ENCODE measurements at places on chromosomes 6 and 20.

DNA sequence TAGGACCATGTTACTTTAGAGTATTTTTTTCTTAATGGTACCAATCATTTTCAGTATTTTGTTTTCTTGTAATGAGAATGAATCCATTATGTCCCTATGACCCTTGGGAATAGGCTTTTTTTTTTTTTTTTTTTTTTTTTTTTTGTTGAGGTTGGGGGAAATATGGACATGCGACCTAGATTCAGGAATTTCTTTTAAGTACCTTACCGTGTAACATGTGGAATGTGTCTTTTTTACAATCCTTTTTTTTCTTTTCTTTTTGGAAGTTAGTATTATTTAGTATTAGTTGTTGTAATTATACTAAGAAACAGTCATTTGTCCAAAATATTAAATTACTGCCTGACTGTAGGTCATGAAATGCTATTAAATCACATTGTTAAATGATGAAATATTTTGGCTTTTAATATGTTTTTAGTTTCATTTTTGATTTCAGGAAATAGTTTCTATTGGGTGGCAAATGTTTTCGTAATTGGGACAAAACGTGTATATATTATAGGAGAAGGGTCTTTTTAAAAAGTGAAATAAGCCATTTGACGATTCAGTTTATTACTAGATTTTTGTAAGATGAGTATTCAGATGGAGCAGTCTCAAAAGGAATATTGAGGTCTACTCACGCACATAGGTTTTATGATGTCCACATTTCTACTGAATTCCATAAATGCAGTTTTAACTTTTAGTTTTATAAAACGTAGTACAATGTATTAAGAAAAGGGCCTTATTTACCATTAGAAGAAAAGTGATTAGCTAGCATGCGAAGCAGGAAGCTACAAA, 4.9 kb downstream of the ARID1B start:
- DNase-seq = peak; percentile 7

- DNase-seq = no peak
These were observed 28.8 kb downstream of the PDE10A start for GRCh38 chr6:165634101-165634880.

DNA sequence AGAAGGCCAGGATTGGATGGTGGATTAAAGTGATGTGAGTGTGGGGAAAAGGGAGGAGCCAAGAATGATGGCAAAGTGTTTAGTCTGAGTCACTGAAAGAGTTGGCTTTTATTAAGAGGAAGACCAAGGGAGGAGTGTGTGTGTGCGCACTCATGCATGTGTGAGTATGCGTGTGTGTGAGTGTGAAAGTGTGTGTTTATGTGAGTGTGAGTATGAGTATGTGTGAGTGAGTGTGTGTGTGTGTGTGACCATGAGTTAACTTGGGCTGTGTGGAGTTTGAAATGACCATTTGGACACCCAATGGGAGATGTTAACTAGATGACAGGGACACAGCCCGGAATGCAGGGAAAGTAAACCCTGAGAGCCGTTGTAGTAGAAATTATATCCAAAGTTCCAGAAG, 57.6 kb upstream of the EYA2 start:
- no peak for DNase-seq

DNA sequence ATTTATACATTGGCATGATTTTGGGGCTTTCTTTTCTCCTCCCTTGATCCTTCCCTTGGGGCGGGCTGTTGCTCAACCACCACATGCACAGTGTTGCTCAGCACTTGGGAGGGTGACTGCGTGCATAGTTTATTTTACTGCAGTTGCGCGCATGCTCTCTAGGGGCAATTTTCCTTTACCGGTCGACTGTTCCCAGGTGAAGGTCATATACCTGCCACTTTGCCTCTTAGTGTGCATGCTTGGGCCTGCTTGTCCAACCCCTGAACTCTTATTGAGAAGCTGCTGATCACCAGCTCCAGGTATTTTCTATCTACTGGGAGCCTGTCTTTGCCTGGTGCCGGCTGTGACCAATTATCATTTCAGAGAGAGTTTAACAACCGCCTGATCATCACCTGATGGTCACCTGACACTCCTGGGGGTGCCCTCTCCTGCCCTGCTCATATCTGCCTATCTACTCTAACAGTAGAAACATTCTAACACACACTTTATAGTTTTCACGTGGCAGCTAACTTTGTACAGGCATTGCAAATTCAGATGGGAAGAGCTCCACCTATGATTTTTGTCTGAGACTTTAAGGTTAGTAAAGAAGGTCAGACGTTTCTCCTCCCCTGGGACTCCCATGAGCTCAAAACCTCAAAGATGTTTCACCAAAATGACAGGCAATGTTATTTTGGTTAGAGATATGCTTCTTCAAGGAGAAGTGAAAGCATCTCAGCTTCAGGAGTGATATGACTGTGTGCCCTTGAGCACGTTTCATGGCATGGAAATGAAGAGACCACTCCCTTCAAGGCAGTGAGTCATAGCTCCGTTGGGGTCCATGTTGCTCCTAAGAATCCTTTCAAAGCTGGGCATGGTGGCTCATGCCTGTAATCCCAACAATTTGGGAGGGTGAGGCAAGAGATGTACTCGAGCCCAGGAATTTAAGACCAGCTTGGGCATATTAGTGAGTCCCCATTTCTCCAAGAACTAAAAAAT, 227.5 kb upstream of the MYLIP start:
- no peak for DNase-seq

GRCh38 chr20:59163631-59164530, at the start of gene ZNF831:
Gene ZNF831, plus strand, starts transcription at chr20:59163821. Its CDS starts 27,199 bp downstream, at chr20:59191020.
- DNase-seq = no peak

DNA sequence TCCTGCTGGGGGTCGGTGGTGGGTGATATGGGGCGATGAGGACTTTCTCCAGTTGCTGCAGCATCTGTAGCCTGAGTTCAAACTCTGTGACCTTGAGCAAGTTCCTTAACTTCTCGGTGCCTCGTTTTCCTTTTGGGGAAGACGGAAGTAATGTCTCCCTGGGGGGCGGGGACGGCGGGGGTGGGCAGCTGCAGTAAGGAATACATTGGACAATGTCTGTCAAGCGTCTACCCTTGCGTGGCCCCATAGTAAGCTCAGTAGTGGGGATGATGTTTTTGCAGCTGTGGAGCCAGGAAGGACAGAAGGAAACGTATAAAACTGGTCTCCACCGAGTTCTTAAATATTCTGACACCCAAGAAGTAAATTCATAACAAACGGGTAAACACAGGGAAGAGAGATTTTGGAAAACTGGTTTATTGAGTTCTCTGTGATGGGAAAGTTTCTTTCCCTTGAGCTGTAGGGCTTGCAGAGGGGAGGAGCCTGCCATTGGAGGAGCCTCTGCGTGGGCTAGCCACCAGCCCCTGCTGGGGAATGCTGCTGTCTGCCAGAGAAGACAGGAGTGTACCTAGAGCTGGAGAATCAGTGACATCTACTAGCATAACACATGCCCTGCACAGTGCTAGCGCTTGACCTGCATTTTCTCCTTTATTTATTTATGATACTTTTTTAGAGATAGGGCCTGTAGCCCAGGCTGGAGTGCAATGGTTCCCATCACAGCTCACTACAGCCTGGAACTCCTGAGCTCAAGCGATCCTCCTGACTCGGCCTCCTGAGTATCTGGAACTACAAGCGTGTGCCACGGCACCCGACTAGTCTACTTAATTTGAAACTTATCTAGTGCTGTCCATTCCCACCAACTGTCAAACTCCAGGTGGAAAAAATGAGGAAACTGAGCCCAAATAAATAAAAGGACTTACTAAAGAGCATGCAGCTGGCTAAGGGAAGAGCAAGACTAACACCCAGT, 1.2 kb upstream of the ACSS1 start:
- DNase-seq = peak; percentile 46

DNA sequence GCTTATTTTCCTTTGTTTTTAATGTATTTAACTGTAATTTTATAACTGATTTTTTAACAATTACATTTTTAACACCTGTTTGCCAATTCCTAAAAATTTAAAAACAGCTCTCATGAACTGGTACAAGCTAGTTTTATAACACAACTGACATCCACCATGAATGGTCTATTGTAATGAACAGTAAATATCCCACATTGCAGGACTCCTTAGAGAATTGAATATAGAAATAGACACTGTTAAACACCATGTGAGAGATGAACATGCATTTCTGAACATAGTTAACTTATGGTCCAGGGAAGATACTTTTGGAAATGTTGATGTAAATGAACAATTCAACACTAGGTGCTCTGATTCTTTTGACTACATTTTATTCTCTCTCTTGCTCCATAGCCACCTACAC, 195.1 kb upstream of the GMDS start:
- DNase-seq = no peak

DNA sequence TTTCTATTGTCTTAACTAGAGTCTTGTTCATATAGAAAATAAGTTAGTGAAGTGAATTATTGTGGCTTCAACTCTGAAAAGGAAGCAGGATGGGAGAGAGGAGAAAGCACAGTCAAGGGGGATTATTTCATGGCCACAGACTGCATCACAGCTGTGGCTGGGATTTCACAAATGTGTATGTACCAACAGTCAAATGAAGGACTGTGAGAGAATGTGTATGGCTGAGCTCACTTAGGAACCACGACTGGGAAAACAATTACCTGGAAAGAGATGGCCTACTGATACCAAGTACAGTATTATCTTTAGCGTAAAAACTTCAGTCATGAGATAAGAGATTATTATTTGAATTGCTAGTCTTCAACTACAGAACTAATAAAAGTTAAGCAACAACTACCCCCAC, 54.9 kb downstream of the SESN1 start:
- no peak for DNase-seq

- no peak for DNase-seq
These were observed 3.1 kb downstream of the BMP6 start for GRCh38 chr6:7728855-7729590.

- DNase-seq = no peak
These were observed 428.8 kb upstream of the JARID2 start for GRCh38 chr6:14817074-14817473.

DNA sequence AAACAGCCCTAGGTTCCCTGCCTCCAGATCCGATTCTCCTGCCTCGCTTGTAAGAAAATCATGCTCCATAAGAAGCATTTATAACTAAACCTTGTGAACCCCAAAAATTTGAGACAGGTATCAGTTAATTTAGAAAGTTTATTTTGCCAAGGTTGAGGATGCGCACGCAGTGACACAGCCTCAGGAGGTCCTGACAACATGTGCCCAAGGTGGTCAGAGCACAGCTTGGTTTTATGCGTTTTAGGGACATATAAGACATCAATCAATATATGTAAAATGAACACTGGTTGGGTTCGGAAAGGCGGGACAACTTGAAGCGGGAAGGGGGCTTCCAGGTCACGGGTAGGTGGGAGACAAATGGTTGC, 2.1 kb downstream of the ACOT13 start:
- DNase-seq = no peak

DNA sequence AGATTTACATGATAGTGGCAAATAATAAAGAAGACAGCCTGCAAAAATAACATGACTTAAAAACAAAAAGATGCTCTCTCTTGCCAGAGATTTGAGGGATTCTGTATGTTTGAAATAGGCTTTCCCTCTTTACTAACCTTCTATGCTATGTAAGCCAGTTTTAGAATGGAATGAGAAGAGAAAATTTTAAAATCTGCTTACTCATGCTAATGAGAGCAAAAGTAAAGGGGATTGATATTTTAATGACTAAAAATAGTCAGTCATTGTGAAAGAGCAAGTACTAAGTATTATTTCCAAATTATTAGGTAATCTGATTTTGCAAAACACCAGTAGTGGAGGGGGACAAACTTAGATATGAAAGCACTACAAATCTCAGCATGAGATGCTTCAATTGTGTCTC, 563.3 kb upstream of the ADGRB3 start:
- no peak for DNase-seq

GRCh38 chr6:35363293-35363750, 21.0 kb downstream of the PPARD start:
- DNase-seq = peak; percentile 91

DNA sequence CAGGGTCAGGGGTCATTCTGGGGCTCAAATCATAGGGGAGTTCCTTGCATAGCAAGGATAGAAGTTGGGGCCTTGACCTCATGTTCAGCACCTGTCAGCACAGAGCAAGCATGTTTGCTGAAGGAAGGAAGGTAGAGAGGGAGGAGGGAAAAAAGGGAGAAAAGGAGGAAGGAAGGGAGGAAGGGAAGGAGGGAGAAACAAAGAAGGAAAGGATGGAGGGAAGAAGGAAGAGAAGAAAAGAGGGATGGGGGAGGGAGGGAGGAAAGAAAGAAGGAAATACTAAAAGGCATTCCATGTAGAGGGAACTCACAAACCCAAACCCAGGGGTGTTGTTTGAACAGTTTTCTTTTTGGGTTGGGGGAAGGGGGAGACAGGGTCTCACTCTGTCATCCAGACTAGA, 80.1 kb downstream of the DLGAP4 start:
- DNase-seq = no peak

DNA sequence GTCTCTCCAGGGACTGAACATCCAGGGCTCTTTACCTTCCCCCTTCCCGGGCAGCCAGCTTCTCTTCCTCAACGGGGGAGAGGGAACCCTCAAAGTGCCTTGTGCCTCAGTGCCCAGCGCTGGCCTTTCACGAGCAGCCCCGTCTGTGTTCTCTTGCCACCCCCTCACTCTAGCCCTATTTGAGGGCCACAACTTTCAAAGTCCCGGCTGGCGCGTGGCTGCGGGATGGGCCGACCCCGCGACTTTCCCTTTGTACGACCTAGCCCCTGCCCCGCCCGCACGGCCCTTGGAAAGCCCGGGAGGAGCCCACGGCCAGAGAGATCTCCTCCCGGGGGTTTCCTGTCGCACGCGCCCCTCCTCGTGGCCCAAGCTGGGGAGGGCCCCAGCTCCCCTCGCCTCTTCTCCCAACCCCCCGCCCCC, 559 bp downstream of the SCRT2 start:
- no peak for DNase-seq

- no peak for DNase-seq
These were observed 175.1 kb downstream of the JARID2 start for GRCh38 chr6:15420959-15421438.

- no peak for DNase-seq
These were observed 82.9 kb downstream of the SCML4 start for GRCh38 chr6:107741191-107741680.

DNA sequence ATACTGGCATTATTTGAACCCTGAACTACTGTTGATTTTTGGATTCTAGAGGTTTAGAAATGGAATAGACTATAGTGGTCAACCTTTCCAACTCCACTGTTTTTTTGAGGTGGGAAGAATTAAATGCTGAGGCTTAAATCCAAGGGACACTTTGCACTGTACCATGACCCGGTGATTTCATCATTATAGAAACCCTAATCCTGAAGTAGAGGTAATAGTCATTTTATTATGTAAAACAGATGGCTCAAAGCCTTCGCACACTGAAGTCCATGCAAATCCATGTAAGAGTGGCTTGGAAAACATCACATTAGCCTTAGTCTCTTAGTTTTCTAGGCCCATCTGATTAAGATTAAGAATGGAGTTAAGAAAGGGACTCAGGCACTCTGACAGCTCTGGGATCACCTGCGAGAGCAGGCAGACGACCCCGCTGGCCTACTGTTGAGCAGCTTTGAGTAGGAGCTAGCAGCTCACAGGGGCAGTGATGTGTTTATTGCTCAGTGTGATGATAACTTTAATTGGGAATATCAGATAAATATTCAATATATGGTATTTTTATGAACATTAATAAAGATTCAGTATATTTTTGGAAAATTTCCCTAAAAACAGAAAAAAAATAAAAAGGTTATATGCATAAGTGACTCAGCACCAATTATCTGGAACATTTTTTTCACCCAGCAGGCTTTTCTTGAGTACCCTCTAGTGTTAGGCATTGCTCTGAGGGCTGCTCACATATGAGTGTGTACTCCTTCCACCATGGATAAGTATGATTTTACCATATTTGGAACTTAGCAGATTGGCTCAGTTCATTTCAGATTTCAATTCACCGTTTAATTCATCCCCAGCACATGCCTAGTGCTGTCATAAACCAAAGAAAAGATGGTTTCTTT, 13.4 kb downstream of the SLX4IP start:
- no peak for DNase-seq

- DNase-seq = no peak
These were observed 198.5 kb upstream of the RSPO3 start for GRCh38 chr6:126919947-126920346.

GRCh38 chr6:36754582-36755434, 57.2 kb downstream of the RAB44 start:
- DNase-seq = no peak

All from SW480 (cell line).